Heart left ventricle (tissue), 16 donors: ENCODE measurements at places on chromosomes 7 and 10. TPM values are rescaled to one million over a fixed set of nuclear protein-coding genes. Genes with fewer than 3 reads are reported as not detected.

- H3K4me1 ChIP-seq: no peaks in the 10 kb centered on the region
- H3K27ac ChIP-seq: no peak overlapping the region
- H3K36me3 ChIP-seq: peaks cover 99% of the 10 kb centered on the region
- H3K27me3 ChIP-seq: no peaks in the 10 kb centered on the region
Observed at GRCh38 chr10:92530891-92531535, 42.9 kb downstream of the IDE start.

DNA sequence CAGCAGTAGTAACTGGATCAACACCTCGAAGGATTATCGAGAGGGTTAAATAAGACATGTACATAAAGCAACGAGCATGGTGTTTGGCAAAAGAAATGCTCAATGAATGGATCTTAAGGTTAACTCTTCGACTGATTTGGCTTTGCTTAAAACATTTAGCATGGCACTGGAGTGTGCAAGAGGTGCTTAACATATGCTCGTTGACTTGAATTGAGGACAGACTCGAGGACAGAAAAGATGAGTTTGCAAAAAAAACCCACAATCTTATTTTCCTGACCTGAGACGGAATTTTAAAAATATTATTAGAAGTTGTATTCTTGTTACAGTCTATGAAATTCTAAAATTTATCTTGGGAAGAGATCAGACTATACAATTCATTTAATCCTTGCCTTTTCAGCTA is 49.4 kb upstream of the ST8SIA6 start:
- no peak overlapping the region for H3K4me3 ChIP-seq
- H3K27ac ChIP-seq: no peak overlapping the region
- H3K4me1 ChIP-seq: no peaks in the 10 kb centered on the region
- H3K27me3 ChIP-seq: no peaks in the 10 kb centered on the region
- DNase-seq: no peak

DNA sequence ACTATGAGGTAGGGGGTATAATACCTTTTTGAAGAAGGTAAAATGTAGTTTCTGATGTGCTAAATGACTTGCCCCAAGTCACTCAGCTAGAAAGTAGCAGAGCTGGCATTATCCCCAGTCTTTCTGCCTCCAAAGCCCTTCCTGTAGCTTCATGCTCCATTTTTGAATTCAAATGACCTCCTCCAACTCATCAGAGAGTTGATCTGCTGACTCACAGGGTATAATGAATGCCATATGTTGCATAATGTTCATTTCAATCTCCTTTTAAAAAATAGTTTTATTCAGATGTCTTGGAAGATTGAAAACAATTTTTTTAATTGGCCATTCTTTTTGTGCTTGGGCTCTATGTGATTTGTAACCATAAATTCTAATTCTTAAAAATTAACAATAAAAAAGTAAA is 272.8 kb upstream of the IMMP2L start:
- no peak overlapping the region for H3K27ac ChIP-seq
- no peak for DNase-seq
- no peak overlapping the region for H3K4me3 ChIP-seq
- H3K36me3 ChIP-seq: no peaks in the 10 kb centered on the region
- H3K4me1 ChIP-seq: no peaks in the 10 kb centered on the region

DNA sequence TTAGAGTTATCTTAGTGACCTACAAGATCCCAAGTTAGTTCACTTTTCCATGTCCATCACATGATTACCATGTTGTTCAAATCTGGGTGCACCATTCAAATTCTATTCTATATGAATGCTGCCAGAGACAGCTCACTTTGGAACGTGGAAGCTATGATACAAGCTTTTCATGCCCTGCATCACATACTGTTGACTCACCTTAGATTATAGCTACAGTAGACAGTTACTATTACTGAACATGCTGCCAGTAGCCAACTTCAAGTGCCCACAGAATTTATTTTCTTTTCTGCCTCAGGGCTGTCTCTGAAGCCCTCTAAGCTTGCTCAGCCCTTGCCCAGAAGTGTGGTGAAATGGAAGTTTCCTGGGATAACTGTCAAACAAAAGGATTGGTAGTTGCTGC is 231.1 kb downstream of the GPR158 start:
- H3K36me3 ChIP-seq: no peaks in the 10 kb centered on the region
- no peaks in the 10 kb centered on the region for H3K27me3 ChIP-seq
- H3K27ac ChIP-seq: no peak overlapping the region
- H3K4me3 ChIP-seq: no peak overlapping the region
- no peak for DNase-seq
- H3K4me1 ChIP-seq: no peaks in the 10 kb centered on the region

FOXK1 gene
- 12.4 TPM for total RNA-seq

NXPH1 gene
- not detected for total RNA-seq
